ENCODE measurements at places on chromosomes 5 and 9.

- no peak for DNase-seq
Measured at GRCh38 chr5:80503641-80504040, 15.7 kb downstream of the FAM151B start.

- no peak for DNase-seq
Measured at GRCh38 chr9:134899818-134900217, 17.9 kb downstream of the FCN1 start.

DNA sequence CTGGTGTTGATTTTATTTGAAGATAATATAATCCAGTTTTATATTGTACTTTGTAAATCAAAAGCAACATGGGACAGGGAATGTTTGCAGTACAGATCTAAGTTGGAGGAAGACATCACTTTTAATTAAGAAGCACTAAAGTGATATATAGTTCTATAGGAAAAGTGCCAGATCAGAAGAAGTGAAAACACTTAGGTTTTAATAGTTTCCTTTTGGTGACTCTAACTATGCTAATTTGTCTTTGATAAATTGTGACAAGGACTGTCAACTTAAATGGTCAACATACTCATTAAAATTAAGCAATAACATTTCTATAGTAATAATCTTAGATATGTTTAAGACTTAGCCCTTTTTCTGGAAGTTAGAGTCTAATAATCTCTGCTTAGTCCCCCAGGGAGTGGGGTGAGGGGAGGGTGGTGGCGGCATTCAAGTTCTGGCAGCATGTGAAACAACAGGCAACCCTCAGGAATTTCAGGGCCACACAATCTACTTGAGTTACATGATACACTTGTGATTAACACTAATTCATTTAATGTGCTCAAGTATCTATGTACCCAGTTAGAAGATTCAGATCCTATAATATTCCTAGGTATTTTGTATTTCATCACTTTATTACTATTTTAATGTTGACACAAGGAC, 1026.5 kb downstream of the NR2F1-AS1 start:
- peak; percentile 28 for DNase-seq

GRCh38 chr5:161545344-161546094, 1.0 kb downstream of the GABRB2 start:
- DNase-seq: peak; percentile 17

DNA sequence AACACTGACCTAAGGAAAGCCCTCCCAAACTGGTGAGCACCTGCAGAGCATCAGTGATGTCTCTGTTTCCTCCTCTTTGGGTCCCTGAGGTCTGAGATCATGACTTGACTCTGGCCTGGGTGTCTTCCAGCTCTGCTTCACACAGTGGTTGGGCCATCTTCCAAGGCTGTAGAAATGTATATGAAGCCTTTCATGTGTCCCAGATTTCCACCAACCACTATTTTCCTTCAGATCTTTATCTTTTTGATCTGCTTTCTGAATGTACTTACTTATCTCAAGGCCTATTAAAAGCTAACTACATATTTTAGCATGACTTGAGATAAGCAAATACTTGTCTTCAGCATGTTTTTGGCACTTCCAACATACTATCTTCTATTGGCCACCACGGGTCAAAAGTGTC, 47.1 kb downstream of the PRELID2 start:
- no peak for DNase-seq

GRCh38 chr5:127933348-127933747, 150.2 kb upstream of the SLC12A2 start:
- DNase-seq: no peak

All from neural progenitor cell (in vitro differentiated cells).